ENCODE measurements at places on chromosomes 5 and 9.

- DNase-seq: no peak
Observed at GRCh38 chr9:113579283-113580040, 115.9 kb downstream of the RGS3 start.

DNA sequence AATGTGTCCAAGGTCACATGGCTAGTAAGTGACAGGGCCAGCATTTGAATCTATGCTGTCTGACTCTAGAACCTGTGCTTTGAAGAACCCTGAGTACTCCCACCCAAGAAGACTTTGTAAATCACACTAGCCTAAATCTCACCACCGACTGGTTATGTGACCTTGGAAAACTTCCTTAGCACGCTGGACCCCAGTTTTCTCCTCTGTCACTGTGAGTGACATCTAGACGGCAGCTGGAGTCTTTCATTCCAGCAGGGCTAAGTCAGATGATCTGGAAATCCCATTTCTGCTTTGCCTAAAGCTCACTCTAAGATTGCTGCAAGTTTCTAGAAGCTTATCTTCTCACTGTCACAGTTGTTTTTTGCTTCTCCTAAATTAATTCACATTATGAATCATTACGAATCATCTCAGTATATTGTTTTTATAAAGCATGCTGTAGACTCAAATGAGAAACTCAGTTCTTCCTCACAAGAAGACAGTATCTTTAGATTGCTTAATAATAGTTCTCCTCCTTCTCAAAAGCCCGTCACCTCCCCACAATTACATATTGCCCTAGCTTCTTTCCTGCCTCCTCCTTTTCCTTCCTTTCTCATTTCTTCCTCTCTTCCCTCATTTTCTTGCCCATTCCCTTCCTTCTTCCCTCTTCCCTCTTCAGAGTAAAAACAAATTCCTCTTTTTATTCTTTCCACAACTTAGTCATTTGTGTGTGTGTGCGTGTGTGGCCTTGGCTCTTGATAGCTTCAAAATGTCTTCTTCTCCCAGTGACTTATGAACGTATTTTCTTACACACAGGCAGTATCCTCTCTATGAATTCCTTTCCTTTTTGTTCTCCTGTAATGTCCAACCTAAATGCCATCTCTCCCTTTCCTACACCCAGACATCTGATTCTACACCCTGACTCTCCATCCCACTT lies 16.8 kb downstream of the ALDOB start:
- no peak for DNase-seq

- DNase-seq: peak; percentile 51
Observed at GRCh38 chr5:52657247-52657645, 130.5 kb upstream of the ITGA1 start.

DNA sequence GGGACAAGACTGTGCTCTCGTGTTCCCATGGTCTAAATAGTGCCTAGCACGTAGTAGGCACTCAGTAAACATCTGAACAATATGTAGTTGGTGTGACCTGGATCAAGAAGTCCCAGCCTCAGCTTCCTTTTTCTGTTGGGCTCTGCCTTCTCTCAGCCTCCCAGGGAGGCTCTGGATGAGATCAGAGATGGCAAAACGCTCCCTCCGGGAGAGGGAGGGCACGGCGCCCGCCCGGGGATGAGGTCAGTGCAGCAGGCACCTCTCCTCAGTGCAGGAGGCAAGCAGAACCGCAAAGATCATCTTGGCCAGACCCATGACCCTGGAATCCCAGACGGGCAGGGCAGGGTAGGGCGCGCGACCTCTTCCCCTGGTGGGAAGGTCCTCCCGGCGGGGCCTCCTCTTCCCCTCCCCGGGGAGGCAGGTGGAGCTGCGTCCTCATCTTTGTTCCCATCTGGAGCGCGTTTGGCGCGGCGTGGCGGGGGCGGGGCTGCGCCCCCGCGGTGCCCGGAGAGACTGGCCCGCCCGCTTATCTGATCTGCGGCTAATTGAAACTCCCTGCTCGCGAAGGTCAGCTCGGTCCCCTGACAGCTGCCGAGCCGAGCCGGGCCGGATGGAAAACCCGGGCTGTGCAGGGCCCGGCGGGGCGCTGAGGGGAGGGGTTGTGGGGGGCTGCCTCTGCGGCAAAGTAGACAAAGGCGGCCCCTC lies 60.9 kb downstream of the CXXC5 start:
- no peak for DNase-seq

GRCh38 chr9:130219661-130220096 lies 45.9 kb upstream of the HMCN2 start:
- DNase-seq: no peak

DNA sequence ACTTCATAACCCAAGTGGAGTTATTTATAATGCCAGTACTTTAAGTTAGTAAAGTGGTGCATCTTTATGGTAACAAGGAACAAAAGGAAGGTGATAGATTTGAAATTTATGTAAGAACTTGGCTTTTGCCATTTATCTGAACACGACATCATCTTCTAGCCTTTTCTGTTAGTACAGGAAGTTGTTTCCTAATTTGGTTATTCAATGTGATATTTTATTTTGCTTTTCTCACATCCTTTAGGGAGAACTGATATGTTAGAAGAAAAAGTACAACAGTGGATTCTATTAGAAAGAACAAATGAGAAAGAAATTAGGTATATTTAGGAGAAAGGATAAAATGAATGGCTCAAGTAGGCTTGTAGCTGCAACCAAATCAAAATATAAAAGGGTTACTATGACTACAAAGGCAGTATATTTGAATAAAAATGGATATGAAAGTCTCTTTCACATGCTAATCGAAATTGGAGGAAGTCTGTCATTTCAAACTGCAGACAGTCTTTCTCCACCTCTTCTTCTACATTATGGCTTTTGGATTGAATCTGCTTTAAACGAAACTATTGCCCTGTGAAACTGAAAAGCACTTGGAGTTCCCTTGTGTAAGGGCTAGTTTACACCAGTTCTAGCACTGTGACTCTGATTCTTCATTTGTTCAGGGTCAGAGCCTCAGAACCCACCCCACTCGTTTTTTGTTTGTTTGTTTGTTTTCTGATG lies 18.5 kb upstream of the SLC24A2 start:
- no peak for DNase-seq

GRCh38 chr5:132812123-132812765 lies 858 bp upstream of the SOWAHA start:
- DNase-seq: no peak
